Endothelial cell (in vitro differentiated cells): ENCODE measurements at places on chromosomes 2 and 18. TPM values are rescaled to one million over a fixed set of nuclear protein-coding genes. Genes with fewer than 3 reads are reported as not detected.

- H3K36me3 ChIP-seq = no peaks in the 10 kb centered on the region
- H3K27ac ChIP-seq = no peak overlapping the region
- no peak overlapping the region for H3K4me3 ChIP-seq
- H3K27me3 ChIP-seq = no peaks in the 10 kb centered on the region
- peak; percentile 57 for DNase-seq
Measured at GRCh38 chr2:190679813-190680591, 31.1 kb downstream of the NAB1 start.

DNA sequence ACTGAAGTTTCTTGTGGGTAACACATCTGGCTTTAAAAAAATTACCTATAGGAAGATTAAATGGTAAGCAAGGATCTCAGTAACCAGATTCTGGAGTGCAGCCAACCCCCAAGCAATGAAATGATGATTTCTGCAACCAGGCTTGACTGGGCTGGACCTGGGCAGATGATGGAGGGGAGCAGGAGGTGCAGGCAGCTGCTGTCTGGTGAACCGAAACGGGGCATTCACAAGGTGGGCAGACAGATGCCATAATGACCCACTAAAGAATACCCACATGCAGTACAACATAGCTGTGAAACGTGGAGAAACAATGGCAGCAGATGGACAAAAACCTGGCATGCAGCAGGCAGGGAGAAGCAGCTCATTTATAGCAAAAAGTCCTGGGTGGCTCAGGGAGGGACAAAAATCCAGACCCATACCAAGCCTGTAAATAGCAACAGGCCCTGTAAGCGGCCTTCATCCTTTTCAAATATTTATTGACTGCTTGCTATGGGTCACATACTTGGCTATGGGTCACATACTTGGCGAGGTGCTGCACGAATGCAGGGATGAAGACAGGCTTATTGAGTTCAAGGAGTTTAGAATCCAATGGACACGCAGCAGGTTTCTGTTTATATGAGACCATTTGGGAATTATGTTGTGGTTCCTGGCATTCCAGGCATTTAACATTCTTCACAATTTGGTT, 244.7 kb downstream of the HRH4 start:
- no peaks in the 10 kb centered on the region for H3K4me1 ChIP-seq
- no peaks in the 10 kb centered on the region for H3K27me3 ChIP-seq
- no peak overlapping the region for H3K27ac ChIP-seq
- H3K4me3 ChIP-seq = no peak overlapping the region
- H3K36me3 ChIP-seq = peaks cover 8% of the 10 kb centered on the region

GRCh38 chr2:193900292-193900691, 1705.6 kb upstream of the TMEFF2 start:
- no peak overlapping the region for H3K4me3 ChIP-seq
- no peaks in the 10 kb centered on the region for H3K4me1 ChIP-seq
- DNase-seq = no peak
- H3K27me3 ChIP-seq = no peaks in the 10 kb centered on the region
- H3K27ac ChIP-seq = no peak overlapping the region
- no peaks in the 10 kb centered on the region for H3K36me3 ChIP-seq

DNA sequence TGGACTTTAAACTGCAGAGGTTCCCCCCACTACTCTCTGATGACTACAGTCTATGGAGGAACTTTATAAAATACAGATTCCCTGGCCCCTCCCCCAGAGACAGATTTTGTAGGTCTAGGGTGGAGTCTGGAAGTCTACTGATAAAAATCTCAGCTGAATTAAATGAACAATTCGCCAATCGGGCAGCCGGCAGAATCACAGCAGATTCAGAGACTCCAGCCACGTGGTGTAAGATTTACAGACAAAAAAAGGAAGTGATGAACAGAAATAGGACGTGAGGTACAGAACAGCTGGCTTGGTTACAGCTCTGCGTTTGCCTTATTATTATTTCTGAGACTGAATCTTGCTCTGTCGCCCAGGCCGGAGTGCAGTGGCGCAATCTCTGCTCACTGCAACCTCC, 21.4 kb upstream of the MTA3 start:
- peaks cover 11% of the 10 kb centered on the region for H3K4me1 ChIP-seq
- peaks cover 1% of the 10 kb centered on the region for H3K27me3 ChIP-seq
- H3K4me3 ChIP-seq = no peak overlapping the region
- DNase-seq = no peak
- no peak overlapping the region for H3K27ac ChIP-seq

DNA sequence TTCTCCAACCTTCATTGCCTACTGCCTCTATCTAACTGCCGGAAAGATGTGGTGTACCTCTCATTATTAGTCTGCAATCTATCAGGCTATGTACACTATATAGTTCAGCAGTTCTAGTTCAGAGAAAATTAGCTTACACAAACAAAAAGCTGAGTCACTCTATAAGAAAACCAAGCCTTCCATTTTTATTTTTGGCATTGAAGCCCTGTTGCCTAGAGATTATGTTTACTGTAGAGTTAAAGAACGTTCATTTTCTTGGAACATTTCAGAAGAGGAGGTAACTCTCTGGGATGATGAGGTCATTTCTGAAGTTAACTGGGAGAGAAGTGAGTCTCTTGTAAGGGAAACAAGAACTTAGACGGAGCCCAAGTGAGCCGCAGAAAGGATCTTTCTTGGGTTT, 133.5 kb downstream of the FAM124B start:
- H3K4me3 ChIP-seq = no peak overlapping the region
- peaks cover 14% of the 10 kb centered on the region for H3K4me1 ChIP-seq
- H3K27me3 ChIP-seq = no peaks in the 10 kb centered on the region
- H3K36me3 ChIP-seq = no peaks in the 10 kb centered on the region
- no peak overlapping the region for H3K27ac ChIP-seq

DNA sequence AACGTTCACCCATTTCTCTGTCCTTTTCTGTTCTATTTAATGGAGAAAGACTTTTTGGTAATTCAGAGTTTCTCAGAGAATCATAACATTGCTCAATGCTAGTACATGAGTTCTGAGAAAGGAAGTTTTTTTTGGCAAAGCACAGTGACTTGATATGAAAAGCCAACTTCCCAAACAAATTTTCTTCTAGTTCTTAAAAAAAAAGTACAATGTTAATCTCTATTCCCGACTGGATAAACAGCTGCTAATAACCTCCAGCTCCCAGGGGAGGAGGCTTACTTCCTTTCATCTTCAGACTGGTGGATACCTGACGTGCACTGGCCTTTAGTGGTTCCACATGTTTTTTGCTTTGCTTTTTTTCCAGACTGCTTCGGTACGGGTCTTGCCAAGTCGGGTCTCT, 284.6 kb upstream of the CCDC68 start:
- H3K27ac ChIP-seq = no peak overlapping the region
- H3K36me3 ChIP-seq = peaks cover 12% of the 10 kb centered on the region
- H3K4me3 ChIP-seq = no peak overlapping the region
- DNase-seq = no peak

- H3K27ac ChIP-seq = no peak overlapping the region
- H3K4me1 ChIP-seq = peaks cover 20% of the 10 kb centered on the region
- no peaks in the 10 kb centered on the region for H3K36me3 ChIP-seq
- no peak overlapping the region for H3K4me3 ChIP-seq
- no peaks in the 10 kb centered on the region for H3K27me3 ChIP-seq
Measured at GRCh38 chr2:224941960-224942359, 100.3 kb downstream of the DOCK10 start.

GRCh38 chr2:129709001-129709955, 270.2 kb upstream of the RAB6C start:
- DNase-seq = no peak
- H3K4me1 ChIP-seq = no peaks in the 10 kb centered on the region
- H3K36me3 ChIP-seq = no peaks in the 10 kb centered on the region
- peaks cover 6% of the 10 kb centered on the region for H3K27me3 ChIP-seq
- no peak overlapping the region for H3K27ac ChIP-seq
- H3K4me3 ChIP-seq = no peak overlapping the region

DNA sequence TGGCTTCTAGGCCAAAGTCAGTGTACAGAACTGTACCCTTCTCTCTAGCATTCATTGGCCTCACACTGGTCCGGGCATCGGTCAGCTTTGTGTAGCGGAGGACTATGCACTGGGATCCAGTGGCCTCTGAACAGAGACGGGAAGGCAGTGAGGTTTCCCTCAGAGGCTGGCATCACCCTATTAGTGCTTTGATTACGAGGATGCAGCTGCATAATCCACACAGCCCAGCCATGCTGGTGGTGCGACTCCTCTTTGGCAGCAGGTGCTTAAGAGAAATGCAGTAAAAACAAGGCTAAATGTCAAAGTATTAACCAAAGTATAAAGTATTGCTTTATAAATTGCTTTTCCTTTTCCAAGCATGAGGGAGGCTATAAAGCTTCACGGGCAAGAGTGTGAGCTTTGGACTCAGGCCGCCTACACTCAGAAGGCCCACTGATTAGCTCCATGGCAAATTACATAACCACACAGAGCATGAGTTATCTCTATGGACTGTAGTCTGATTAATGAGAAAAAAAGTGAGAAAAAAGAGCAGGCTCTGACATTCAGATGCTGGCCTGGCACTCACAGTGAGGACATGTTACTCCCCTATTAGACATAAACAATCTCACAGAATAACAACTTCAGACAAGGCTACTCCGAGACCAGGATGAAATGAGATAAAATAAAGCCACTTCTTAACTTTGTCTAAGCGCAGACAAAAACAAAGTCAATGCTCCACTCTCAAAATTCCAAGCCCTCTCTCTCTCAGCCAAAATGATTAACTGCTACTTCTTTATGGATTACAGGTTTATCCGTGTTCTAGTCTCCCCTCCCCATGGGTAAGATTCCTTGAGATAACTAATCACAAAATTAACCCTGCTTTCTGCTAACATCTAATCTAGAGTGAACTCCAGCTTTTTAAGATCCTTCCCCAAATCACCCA, 6.4 kb upstream of the CRYGC start:
- peaks cover 7% of the 10 kb centered on the region for H3K27me3 ChIP-seq
- H3K4me3 ChIP-seq = no peak overlapping the region
- DNase-seq = no peak
- H3K36me3 ChIP-seq = peaks cover 16% of the 10 kb centered on the region
- H3K4me1 ChIP-seq = no peaks in the 10 kb centered on the region

GRCh38 chr2:58800881-58801280, 559.8 kb upstream of the FANCL start:
- no peaks in the 10 kb centered on the region for H3K27me3 ChIP-seq
- H3K4me1 ChIP-seq = no peaks in the 10 kb centered on the region
- H3K36me3 ChIP-seq = no peaks in the 10 kb centered on the region
- DNase-seq = no peak
- H3K4me3 ChIP-seq = no peak overlapping the region
- no peak overlapping the region for H3K27ac ChIP-seq

Gene CRYGD
- total RNA-seq = not detected

Gene SAG
- total RNA-seq = not detected

Gene IMP4
- total RNA-seq = 32.8 TPM

Gene SCN7A
- total RNA-seq = 6.3 TPM

Gene UGT1A8
- not detected for total RNA-seq
